Gastrocnemius medialis (tissue), 4 donors: ENCODE measurements at places on chromosomes 6 and 20. TPM values are rescaled to one million over a fixed set of nuclear protein-coding genes. Genes with fewer than 3 reads are reported as not detected.

Gene BCAS1
- not detected for total RNA-seq

Gene MUC22
- total RNA-seq, result 0.36 TPM

Gene DDX43
- total RNA-seq, result 1.1 TPM

Gene SLC26A8
- not detected for total RNA-seq

Gene SGK1
- total RNA-seq, result 100 TPM

Gene SYCP2
- total RNA-seq, result 0.10 TPM

Gene LAMA5
- total RNA-seq, result 13.0 TPM
